Activated CD4-positive, CD25-positive, alpha-beta regulatory T cell (primary cell): ENCODE measurements at places on chromosomes 1 and 21.

- peak; percentile 32 for DNase-seq
These were observed 5.6 kb upstream of the S100A7 start for GRCh38 chr1:153465811-153466636.

GRCh38 chr1:33085332-33085731 is 4.4 kb downstream of the AZIN2 start:
- no peak for DNase-seq

DNA sequence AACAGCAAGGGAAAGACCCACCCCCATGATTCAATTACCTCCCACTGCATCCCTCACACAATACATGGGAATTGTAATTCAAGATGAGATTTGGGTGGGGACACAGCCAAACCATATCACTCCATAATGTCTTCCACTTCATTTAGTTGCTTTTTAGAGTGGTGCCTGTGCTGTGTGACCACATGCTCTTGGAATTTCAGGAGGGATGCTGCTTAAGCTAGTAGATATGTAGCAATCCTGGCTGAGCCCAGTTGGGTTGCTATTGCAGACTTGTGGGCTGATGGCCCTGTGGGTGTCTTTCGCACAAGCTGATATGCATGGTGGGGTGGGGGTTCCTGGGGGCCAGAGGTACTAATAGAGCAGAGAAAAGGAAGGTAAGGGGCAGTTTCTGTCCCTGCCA is 160.4 kb upstream of the SYT6 start:
- no peak for DNase-seq

DNA sequence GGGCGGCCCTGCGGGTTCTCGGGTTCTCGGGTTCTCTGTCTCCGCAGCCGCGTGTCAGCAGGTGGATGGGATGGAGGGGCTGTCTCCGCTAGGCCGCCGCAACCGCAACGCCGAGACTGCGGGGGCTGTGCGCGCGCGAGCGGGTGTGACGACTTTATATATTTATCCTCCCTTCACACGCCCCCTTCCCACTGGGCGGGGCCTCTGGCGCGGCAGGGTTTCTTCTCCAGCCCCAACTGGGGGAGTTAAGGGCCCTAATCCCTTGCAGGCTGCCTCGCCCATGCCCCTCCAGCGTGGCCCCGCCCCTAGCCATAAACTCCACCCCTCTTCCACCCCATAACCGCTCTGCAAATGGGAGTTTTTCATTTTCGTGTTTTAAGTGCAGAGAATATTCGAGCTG is 3.4 kb downstream of the IGSF21 start:
- no peak for DNase-seq

- no peak for DNase-seq
These were observed 43.1 kb downstream of the ZNF281 start for GRCh38 chr1:200366577-200367253.

GRCh38 chr21:42561762-42562650 is 48.4 kb downstream of the SLC37A1 start:
- DNase-seq = no peak

DNA sequence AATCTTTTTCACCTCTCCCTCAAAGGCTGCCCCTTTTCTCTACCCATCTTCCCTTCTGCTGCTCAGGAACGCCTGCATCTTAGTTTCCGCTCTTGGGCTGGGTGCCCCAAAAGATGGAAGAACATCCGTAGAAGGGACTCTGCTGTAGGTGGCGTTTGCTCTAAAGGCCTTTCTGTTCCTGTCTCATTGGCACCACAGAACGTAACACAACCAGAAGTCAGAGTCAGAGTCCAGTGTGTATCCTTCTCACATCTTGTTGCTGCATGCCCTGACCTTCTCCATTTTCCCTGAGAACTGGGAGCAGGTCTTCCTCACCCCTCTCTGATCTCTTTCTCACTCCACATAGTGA is 103.3 kb downstream of the RNF220 start:
- DNase-seq = no peak

DNA sequence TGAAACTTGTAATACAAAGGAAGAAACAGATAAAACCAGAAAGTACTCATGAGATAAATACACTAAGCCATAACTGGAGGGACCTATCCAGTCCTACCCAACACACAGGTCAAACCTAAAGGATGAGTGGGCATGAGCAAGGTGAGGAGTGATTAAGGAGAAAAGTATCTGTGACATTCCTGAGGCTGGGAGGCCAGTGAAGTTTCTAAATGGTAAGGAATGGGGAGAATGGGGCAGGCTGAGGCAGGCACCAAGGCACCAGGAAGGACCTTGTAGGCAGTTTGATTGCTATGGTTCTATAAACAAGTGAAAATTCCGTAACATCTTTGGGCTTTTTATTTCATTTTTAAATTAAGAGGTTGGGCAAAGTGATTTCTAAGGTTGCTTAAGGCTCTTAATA is 10.4 kb downstream of the DDX59 start:
- no peak for DNase-seq

DNA sequence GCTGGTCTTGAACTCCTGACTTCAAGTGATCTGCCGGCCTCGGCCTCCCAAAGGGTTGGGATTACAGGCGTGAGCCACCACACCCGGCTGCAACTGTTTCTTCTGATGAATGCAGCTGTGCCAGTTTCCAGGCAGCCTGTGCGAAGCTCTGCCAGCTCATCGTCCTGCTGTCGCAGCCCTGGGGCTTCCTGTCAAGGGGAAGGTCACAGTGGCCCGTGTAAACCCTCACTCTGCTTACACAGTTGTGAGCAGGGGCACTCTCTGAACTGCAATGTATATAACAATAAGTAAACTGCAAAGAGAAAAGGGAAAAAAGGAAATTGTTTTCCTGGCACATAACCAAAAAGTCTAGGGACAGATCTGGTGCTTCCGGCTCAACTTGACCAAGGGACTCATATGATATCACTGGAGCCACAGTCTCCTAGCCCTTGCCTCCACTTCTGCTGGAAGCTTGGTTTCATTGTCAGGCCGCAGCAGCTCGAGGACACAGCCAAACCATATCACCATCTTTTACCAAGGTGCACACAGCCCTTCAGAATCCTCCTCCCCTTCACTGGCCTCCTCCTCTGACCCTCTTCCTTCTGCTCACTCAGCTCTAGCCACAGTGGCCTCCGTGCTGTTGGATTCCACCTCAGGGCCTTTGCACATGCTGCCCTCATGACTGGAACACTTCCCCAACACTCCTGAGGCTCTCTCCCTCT is 22.8 kb upstream of the LBR start:
- no peak for DNase-seq

GRCh38 chr1:67898033-67898726 is 64.9 kb upstream of the GNG12 start:
- DNase-seq = no peak

DNA sequence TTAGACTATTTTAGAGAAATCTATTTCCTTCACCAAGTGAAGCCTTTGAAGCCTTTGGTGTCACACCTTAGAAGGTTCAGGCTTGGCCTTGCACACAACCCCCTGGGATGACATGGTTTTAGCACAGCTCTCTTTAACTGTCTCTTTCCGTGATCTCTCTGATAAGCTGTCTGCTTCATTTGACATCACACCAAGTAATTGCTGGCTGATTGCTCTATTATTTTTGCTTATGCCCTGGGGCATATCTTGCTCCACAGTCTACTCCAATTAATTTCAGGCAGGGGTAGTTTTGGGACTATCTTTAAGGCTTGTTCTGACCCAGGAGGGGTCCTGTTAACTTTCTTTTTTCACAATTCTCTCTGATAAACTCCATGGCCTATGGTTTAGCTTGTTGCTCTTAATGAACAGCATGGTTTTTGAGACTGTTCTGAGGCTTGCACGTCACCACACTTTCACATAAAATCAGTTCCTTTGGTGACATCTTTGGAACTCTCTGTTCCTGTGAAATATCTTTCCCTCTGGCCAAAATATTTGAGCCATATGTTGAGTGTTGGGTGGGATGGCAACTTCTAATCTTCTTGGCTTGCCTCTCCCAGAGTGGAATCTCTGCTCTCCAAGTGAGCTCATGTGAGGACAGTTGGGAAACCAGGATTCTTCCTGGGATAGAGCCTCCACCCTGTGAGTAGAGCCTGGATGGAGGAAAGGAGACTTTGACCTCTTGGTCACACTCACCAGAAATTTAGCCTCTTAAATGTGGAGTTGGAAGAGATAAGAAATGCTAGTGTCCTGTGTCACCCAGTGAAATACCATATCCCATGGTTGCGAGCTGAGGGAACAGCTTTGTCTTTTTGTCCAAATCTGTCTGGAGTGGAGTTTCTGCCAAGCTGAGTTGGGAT is 63.6 kb downstream of the MAP3K21 start:
- no peak for DNase-seq

DNA sequence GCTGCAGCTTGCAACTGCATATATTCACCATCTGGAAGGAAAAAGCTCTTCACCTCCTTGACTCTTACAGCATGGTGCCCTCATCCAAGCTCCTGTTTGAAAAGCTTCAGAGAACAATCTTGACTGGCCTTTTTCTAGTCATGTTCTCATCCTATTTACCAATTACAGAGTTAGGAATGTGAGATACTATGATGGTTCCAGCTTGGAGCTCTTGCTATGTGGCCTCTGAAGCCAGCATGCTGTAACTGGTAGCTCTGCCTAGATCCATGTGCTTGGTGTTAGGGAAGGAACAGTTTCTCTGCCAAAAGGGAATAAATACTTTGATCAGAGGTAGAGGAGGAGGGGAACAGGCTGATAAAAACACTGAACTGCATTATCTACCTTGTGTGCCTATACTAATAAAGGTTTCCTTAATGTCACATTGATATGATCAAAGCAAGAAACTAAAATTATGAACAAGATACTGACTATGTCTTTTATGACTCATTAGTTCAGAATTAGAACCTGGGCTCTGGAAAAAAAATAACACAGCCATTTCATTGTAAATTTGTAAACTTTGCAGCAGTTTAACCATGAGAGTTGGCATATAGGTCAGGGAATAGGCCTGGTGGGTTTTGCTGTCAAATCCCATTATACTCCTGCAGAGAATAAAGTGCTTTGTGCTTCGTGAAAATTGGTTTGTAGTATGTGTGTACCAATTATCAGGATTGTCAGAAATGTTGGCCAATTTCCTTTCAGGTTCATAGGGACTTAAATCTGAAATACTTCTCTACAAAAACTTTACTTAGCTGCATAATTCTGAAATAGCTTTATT is 92.7 kb downstream of the LEPR start:
- no peak for DNase-seq

- DNase-seq = no peak
These were observed 205.4 kb downstream of the NFIA start for GRCh38 chr1:61287734-61288133.

DNA sequence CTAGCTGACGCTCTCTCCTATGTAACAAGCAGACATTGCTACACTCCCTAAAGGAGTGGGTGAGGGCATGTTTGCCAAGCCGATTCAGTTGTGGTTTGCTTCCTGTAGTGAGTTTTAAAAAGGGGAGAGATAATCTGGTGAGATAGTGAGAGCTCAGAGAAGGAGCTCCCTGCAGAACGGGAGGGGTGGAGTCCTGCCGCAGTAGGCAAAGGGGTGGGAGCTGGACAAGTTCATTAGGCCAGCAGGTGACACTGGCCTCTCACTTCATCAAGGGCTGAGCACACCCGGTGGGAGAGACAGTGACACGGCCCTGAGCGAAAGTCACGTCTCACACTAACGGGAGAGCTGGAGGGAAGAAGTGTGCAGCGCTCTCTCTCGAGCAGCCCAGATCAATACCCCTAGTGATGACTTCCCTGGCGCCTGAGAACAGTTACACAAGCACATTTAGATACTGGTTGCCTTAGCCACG is 144.0 kb upstream of the CD34 start:
- DNase-seq = no peak

DNA sequence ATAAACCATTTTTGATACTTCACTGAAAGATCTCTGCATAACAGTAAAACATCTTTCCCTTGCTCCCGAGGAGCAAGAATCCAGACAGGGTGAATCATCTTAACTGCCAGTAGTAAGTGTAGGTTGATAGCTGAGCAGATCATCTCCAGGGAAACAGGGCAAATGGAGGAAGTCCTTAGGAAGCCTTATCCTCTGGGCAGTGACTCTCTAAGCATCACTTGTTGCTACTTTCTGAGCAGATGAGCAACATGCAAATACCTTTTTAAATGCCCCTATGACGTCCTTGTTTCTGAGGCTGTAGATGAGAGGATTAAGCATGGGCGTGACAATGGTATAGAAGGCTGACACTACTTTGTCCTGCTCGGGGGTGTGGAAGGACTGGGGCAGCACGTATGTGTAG is 8.9 kb downstream of the OR2T11 start:
- no peak for DNase-seq

GRCh38 chr1:84795966-84796600 is 96.9 kb downstream of the LPAR3 start:
- DNase-seq = no peak

- no peak for DNase-seq
These were observed 35.1 kb downstream of the FRRS1 start for GRCh38 chr1:99731384-99731783.

DNA sequence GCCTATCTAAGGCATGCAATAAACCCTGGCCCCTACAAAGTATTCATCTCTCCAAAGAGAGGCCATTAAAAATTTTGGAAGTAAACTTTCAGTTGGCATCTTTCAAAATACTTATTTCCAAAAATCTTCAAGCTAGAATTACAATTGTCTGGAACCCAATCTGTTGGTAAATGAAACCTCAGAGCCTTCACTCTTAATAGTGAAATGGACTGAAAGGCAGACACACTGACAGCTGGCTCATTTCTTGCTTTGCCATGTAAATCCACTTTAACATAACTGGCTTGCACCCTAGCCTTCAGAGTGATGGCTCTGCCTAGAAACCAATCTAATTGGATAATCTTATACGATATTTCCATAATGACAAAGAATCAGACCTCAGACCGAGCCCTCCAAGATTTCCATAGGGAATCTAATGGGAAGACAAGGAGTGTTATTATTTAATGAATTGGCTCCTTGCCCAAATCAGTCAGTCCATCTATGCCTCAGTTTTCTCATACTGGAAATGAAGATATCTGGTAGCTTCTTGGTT is 9.2 kb upstream of the PALMD start:
- no peak for DNase-seq

DNA sequence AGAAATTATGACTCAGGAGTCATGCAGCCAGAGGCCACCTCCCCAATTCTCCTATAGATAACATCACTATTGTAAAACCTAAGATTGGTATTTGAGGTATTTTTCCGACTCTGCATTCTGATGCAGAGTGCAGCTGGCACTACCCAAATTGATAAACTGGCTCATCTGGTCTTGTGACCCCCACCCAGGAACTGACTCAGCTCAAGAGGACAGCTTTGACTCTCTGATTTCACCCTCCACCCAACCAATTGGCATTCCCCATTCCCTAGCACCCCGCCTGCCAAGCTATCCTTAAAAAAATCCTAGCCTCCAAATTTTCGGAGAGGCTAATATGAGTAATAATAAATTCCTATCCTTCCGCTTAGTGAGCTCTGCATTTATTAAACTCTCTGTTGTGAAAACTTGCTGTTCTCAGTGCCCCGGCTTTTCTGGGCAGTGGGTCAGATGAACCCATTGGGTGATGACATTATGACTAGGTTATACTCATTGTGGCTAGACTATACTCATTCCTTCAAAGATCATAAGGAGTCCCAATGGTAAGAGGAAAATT is 39.4 kb upstream of the EPS15 start:
- DNase-seq = no peak

GRCh38 chr1:33473900-33474299 is 1.5 kb downstream of the ZSCAN20 start:
- no peak for DNase-seq

- no peak for DNase-seq
These were observed 45.4 kb downstream of the PLEKHA6 start for GRCh38 chr1:204314171-204314892.

GRCh38 chr1:110610696-110611286 is 4.6 kb upstream of the KCNA2 start:
- DNase-seq = no peak
